ENCODE measurements at places on chromosomes 12 and 14. TPM values are rescaled to one million over a fixed set of nuclear protein-coding genes. Genes with fewer than 3 reads are reported as not detected.

GRCh38 chr12:108169708-108170107 is 40.6 kb downstream of the WSCD2 start:
- DNase-seq = no peak

GRCh38 chr12:484096-484495 is 24.4 kb downstream of the B4GALNT3 start:
- no peak for DNase-seq

DNA sequence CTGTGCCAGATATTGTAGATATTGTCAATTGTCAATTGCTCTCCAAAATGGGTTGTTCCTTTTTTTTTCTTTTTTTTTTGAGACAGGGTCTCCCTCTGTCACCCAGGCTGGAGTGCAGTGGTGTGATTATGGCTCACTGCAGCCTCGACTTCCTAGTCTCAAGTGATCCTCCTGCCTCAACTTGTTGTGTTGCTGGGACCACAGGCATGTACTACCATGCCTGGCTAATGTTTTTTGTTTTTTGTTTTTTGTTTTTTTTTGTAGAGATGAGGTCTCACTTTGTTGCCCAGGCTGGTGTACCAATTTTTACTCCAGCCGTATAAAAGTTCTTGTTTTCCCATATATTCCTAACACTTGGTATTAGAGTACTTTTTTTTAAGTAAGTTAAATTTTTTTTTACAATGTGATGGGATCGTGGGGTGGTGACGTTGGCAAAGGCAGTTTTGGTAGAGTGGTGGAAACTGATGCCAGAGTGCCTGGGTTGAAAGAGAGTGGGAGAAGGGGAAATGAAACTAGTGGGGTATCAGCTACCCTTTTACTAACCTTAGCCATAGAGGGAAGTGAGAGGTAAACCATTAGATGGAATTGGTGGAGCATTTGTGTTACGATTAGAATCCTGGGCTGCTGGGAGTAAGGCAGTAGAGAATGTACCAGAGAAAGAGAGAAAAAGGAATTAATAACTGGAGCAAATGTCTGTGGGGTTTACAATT is 33.0 kb upstream of the CFAP54 start:
- no peak for DNase-seq

DNA sequence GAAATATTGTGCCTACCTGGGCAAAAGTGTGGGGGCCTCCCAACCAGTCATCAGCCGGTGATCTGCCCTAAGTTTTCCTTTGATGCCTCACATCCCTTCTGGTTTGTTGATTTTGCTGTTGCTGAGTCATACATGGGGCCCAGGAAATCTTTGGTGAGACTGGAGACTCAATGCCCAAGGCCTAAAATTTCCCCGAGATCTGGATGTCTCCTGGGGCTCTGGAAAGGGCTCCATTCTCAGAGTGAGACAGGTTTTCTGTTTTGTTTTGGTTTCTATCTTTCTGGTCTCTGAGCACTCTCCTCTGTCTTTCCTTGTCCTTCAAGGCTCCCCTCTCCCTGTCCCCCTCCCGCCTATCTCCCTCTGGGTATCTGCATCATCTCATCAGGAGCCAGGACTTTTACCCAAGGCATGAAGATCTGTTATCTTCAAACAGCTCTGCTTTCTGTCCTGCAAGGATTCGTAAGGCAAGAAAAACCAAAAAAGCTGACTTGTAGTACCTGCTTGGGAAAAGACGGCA is 152.8 kb upstream of the MAX start:
- peak; percentile 68 for DNase-seq

DNA sequence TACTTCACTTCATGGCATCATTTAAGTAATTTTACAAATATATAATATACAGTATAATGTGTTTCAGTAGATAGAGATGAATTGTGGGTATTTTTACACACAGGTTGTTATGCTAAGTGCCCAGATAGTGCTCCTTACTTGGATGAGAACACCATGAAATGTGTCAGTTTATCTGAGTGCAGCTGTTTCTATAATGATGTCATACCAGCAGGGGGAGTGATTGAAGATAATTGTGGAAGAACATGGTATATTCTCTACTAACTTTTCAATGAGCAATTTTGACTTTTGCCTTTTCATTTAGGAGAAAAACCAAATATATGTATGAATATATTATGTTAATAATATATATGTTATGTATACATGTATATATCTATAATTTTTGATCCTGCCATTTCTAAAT is 221.6 kb downstream of the LRRK2 start:
- DNase-seq = no peak

- DNase-seq = no peak
Measured at GRCh38 chr12:52645982-52646381, 6.0 kb downstream of the KRT2 start.

- peak; percentile 42 for DNase-seq
Measured at GRCh38 chr14:24013654-24014514, 25.2 kb downstream of the DHRS4L2 start.

GRCh38 chr12:76143343-76144244 is 59.1 kb upstream of the NAP1L1 start:
- no peak for DNase-seq

- DNase-seq = no peak
Measured at GRCh38 chr14:65892315-65892714, 479.8 kb downstream of the FUT8 start.

DNA sequence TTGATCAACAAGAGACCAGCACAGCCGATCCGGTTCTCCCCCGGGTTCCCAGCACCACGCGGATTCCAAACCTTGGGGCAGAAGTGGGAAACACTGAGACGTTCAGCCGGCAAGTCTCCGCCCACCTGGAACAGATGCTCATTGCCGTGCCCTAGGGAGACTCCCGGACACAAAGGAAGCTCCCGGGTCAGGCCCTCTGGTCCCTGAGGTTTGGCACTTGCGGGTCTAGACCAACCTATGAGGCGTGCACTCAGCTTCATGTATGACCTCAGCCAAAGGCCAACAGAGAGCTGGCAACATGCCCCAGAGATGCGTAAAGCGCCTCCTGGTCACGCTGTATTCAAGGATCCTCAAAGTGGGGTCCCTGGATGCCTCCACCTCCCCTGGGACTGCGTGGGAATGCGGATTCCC is 2.5 kb downstream of the RIMBP2 start:
- DNase-seq = no peak

- DNase-seq = no peak
Measured at GRCh38 chr12:4450551-4451112, 5.0 kb upstream of the FGF6 start.

GRCh38 chr12:64187794-64188193 is 34.3 kb downstream of the KICS2 start:
- DNase-seq = no peak

- peak; percentile 56 for DNase-seq
Measured at GRCh38 chr14:99524091-99524661, 43.0 kb downstream of the CCNK start.

DNA sequence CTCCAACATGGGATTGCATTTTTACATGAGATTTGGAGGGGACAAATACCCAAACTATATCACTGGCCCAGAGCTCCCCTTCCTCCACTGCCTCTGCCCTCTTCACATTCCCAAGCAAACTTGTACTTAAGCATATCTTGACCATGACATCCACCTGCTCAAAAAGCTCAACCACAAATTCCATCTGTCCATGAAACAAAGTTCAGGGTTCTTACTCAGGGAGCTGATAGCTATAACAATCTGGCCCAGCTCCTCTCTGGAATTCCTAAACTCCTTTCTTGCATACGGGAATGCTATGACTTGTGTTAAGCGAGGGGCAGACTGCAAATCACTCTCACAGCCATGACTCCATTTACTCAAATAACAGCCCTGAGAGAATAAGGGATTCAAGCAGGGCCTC is 152.1 kb downstream of the GALC start:
- peak; percentile 40 for DNase-seq

GRCh38 chr12:49220972-49221371 is 32.1 kb upstream of the TUBA1A start:
- no peak for DNase-seq

DNA sequence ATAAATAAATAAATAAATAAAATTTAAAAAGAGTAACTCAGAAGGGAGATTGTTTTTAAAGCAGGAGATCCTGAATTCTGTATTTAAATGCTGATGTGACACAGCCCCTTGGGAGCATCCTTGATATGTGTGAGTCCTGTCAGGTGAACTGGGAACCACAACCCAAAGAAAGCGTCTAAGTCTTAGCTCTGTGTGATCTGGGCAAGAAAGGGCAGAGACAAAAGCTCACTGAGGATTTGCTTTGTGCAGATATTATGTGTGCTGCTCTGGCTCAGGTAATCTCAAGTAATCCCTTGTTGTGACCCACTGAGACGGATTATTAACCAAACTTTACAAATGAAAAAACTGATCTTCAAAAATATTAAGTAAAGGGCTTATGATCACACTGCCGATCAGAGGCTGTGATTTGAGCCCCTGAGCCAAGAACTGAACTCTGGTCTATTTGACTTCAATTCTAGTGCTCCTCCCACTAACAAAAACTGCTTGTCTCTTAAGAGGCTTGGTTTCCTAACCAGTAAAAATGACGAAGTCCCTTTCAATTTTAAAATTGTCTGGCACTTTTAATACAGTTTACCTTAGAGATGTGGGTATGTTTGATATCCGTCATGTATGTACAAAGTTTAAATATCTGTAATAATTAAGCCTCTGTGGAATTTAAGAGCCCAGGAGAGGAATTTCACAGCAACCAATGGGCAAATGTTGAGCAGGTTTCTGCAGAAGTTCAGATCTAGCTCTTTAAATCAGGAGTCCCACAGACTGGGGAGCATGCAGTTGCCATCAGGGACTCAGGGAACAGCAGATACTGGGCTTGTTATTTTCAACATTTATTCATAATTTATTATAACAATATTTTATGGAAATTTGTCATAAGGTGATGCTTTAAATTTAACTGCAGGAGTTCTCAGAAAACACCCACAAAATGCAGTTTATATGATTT is 46.1 kb downstream of the CPM start:
- DNase-seq = no peak

- no peak for DNase-seq
Measured at GRCh38 chr12:25494926-25495325, 58.2 kb downstream of the LMNTD1 start.

- no peak for DNase-seq
Measured at GRCh38 chr14:30906752-30907658, 32.6 kb downstream of the COCH start.

DNA sequence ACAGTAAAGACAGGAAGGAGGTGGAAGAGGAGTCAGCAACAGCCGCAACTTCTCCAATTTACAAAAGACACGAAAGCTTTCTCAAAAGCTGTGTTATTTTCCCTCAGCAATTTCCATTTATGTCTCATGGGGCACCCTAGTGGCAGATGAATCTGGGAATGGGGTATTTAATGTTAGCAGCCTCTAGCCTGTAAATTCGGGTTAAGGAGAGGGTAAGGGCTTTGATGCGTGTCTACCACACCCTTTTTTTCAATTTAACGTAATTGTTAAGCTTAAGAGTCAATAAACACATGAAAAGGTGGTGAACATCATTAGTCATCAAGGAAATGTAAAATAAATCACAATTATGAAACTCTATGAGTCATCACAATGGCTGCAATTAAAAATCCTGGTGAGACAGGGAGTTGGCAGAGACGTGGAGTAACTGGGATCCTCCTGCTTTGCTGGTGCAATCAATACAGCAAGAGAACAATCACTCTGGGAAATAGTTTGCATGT is 986.4 kb downstream of the AACS start:
- DNase-seq = peak; percentile 97

- no peak for DNase-seq
Measured at GRCh38 chr12:106113824-106114446, 24.8 kb downstream of the NUAK1 start.

DNA sequence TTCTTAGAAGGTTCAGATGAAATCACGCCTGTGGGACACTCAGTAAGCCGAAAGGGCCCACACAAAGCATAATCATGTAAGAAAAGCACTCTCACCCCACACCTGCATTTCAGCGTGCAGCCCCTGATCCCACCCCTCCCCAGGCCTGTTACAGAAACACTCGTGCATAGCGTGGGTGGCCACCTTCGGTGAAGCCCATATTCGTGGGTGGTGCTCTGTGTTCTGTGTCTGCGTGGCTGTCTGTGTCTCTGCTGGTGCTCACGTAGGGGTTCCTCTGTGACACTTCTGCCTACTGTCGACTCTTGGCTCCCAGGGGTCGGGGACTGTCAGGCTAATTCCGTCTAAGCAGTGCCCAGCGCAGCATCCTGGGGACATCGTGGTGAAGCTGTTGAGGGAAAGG is 74.0 kb downstream of the B4GALNT3 start:
- DNase-seq = no peak

GRCh38 chr12:2666846-2667245 is 127.9 kb upstream of the FKBP4 start:
- DNase-seq = no peak

- no peak for DNase-seq
Measured at GRCh38 chr14:99122521-99123125, 149.4 kb downstream of the BCL11B start.

DNA sequence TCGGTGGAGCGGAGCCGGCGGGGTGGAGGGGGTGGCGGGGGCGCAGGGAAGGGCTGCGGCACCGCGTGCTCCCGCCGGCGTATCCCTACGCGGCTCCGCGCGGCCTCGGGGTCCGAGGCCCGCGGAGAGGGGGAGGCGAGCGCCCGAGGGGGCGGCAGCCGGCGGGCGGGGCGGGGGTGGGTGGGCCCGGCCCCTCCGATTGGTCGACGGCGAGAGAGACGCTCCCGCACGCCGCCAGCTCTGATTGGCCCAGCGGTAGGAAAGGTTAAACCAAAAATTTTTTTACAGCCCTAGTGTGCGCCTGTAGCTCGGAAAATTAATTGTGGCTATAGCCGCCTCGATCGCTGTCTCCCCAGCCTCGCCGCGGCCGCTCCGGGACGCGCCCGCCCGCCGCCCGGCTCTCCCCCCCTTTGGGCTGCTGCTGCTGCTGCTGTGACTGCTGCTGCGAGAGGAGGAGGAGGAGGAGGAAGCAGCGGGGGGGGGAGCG is at the start of gene FOXG1:
FOXG1 (plus strand) TSS at position 319 of the 487 bp plus-strand sequence. CDS start 493 bp downstream, outside the sequence.
- no peak for DNase-seq

- DNase-seq = peak; percentile 87
Measured at GRCh38 chr14:103372552-103373304, 12.5 kb upstream of the MARK3 start.

DNA sequence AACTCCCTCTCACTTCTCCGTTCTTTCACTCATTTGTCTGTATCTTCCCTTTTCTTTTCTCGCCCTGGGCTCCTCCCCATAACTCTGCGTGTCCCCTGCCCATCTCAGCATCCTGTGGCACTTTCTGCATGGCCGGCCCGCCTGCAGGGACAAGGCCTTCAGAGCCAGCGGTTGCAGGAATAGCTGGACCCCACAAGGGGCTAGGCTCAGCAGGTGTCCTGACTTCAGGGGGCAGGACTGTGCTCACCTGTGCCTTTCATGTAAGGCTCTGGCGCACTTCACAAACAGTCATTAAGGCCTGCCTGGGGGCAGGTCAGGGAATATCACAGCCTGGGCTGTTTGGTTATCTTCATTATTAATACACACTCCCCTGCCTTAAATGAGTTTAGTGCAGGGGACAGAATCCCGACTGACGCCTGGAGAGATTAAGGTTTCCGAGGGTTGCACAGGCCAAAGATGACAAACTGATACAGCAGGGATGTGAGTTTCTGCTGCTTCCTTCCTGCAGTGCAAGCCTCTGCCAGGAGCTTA is 768.8 kb upstream of the TBX3 start:
- no peak for DNase-seq

TUBA1A gene
- 932 TPM for total RNA-seq

TIMELESS gene
- total RNA-seq = 7.3 TPM

TRIM9 gene
- 4.7 TPM for total RNA-seq

LHX5 gene
- not detected for total RNA-seq

PPP1R13B gene
- total RNA-seq = 9.5 TPM

COX8C gene
- not detected for total RNA-seq

MRPS35 gene
- total RNA-seq = 48.2 TPM

GOLGA5 gene
- total RNA-seq = 43.1 TPM

KCNA1 gene
- 0.27 TPM for total RNA-seq

CLEC6A gene
- total RNA-seq = not detected
